ENCODE measurements at places on chromosomes 2 and 18.

DNA sequence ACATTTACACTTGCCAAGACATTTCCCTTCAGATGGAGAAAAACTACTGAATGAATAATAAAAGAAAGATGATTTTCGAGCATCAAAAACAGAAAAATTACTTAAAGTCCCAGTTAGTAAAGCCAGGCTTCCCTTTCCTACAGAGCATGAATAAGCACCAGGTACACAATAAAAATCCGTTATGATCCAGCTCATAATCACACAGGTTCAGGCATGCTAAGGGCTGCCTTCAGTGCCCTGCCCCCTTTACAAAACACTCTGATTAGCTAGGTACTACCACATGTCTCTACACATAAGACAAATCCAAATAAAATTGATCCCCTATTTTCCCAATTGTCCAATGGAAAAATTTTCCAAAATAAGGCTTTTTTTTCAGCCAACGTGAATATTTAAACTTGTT, 413.2 kb upstream of the LRATD1 start:
- DNase-seq: no peak

DNA sequence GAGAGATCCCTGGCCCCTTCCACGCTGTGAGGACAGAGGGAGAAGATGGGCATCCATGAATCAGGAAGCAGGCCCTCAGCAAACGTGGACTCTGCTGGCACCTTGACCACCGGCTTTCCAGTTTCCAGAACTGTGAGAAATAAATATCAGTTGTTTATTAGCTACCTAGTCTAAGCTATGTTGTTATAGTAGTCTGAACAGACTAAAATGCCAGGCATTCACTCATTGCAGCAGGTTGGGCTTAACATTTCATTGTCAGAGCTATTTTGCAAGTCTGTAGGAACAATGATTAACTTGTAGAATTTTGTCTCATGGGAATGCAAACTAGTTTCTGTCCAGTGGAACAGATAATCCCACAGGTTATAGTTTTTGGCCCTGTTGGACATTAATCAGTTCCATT, 24.8 kb upstream of the TBC1D8 start:
- DNase-seq: no peak

- DNase-seq: no peak
Observed at GRCh38 chr2:72033636-72034035, 114.0 kb downstream of the CYP26B1 start.

DNA sequence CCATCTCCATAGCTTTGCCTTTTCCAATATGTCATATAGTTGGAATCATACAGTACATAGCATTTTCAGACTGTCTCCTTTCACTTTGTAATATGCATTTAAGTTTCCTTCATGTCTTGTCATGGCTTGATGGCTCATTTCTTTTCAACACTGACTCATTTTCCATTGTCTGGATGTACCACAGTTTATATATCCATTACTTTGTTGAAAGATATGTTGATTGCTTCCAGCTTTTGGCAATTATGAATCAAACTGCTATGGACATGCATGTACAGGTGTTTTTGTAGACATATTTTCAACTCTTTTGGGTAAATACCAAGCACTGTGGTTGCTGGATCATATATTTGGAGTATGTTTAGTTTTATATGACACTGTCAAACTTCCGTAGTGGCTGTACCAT, 26.3 kb downstream of the ACSL3 start:
- no peak for DNase-seq
